T-helper 17 cell (primary cell): ENCODE measurements at places on chromosomes 2 and 18. TPM values are rescaled to one million over a fixed set of nuclear protein-coding genes. Genes with fewer than 3 reads are reported as not detected.
A peak's percentile ranks its signal among the peaks of the same experiment; 100 is the strongest.

SH3BP4 gene
- total RNA-seq = 0.15 TPM

D2HGDH gene
- 28.0 TPM for total RNA-seq

TYW5 gene
- total RNA-seq = 15.7 TPM

WDR75 gene
- total RNA-seq = 56.6 TPM

ROCK2 gene
- total RNA-seq = 15.0 TPM

ANKRD62 gene
- total RNA-seq = not detected

GALNT13 gene
- not detected for total RNA-seq

TMEM169 gene
- 2.2 TPM for total RNA-seq

DNA sequence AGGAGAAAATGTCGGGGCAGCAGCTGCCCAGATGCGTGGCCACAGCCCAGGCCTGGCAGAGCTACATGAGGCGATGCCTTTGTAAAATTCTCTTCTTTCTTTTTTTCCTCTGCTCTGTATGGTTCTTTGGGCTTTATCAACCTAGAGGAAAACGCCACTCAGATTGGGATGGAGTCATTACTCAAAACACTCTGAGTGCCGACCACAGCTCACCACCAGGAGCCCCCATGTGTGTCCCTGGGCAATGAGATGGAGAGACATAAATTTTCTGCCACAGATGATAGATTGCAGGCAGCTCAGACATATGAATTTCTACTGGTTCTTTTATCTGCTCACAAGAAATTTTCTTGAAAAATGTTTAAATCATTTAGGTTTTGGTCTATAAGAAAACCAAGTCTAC is 56.0 kb downstream of the PARD6G start:
- no peak overlapping the region for H3K4me3 ChIP-seq
- no peak overlapping the region for H3K27ac ChIP-seq
- H3K36me3 ChIP-seq = no peaks in the 10 kb centered on the region
- peaks cover 65% of the 10 kb centered on the region for H3K27me3 ChIP-seq
- H3K4me1 ChIP-seq = no peaks in the 10 kb centered on the region

- no peaks in the 10 kb centered on the region for H3K4me1 ChIP-seq
- no peak overlapping the region for H3K4me3 ChIP-seq
- no peak overlapping the region for H3K27ac ChIP-seq
- no peak for DNase-seq
Observed at GRCh38 chr2:71908798-71909197, 238.9 kb downstream of the CYP26B1 start.

GRCh38 chr18:8235894-8236293 is 373.3 kb upstream of the RAB12 start:
- H3K36me3 ChIP-seq = no peaks in the 10 kb centered on the region
- no peak overlapping the region for H3K4me3 ChIP-seq
- no peaks in the 10 kb centered on the region for H3K27me3 ChIP-seq
- H3K27ac ChIP-seq = no peak overlapping the region
- no peaks in the 10 kb centered on the region for H3K4me1 ChIP-seq
- no peak for DNase-seq

DNA sequence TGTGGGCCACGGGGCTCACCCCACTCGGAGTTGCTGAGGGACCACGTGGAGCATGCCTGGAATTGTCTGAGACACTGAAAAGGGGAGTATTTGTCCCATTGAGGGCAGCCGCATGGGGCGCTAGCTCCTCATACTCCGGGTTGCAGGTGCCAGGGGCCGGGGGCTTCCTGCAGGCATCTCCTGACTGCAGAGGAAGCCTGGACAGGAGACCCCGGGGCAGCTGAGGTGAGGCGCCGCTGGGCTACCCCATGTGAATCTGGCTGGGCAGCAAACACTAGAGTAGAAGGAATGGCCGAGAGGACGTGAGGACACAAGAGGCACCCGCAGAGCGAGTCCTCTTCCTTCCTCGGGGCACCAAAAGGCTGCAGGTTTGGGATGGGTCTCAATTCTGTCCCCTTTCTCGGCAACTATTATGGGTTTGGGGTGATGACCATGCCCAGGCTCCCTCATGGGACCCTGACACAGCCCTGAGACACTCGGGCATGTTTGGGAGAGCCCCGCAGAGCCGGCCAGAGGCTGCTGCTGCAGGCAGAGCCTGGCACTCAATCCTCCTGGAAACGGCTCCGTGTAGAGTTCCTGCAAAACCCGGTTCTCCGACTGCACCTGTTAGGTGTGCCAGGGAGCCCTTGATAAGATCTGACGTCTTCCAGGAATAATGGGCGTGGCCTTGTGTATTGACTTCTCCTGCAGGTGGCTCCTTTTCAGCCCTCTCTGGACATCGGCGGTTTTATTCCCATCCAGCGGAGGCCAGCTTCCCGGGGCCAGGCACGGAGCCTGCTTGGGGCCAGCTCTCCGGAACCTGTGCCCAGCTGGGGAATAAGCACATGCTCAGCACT is 77.0 kb downstream of the CTIF start:
- no peak overlapping the region for H3K4me3 ChIP-seq
- H3K36me3 ChIP-seq = no peaks in the 10 kb centered on the region
- no peak overlapping the region for H3K27ac ChIP-seq
- no peaks in the 10 kb centered on the region for H3K27me3 ChIP-seq

GRCh38 chr2:233227346-233227978 is 24.0 kb upstream of the ATG16L1 start:
- H3K27ac ChIP-seq = no peak overlapping the region
- H3K27me3 ChIP-seq = no peaks in the 10 kb centered on the region
- H3K4me1 ChIP-seq = peaks cover 13% of the 10 kb centered on the region
- no peaks in the 10 kb centered on the region for H3K36me3 ChIP-seq
- DNase-seq = no peak

GRCh38 chr18:48868468-48869466 is 82.0 kb downstream of the SMAD7 start:
- DNase-seq = peak; percentile 15
- no peaks in the 10 kb centered on the region for H3K27me3 ChIP-seq
- peaks cover 25% of the 10 kb centered on the region for H3K4me1 ChIP-seq
- no peaks in the 10 kb centered on the region for H3K36me3 ChIP-seq
- H3K4me3 ChIP-seq = peak overlapping the region; percentile 68

DNA sequence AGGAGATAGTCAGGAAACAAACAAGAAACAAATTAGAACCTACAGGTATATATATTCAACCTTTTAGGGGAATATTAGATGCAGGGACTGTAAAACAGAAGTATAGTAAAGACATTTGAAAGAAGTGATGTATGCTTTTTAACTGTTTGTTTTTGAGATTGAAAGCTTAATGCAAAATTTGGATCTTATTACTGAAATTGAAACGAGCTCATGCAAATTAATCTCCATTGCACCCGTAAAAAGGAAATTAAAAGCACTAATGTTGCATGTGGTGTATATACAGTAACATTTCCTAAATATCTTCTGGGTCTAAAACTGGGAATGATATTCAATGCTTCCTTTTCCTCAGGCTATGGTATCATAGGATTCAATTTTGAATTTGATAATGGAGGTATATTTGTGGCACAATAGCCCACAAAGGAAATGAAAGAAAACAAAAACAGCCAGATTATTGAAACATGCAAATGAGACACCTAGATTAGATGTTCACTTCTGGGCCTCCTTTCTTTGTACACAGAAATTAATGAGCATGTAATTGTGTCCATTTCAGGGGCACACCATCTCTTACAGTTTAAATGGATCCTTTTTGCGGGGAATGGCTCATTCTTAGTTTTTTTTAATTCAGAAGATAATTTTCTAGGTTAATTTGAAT is 1.6 kb upstream of the ELOA2 start:
- no peak overlapping the region for H3K27ac ChIP-seq
- H3K36me3 ChIP-seq = peaks cover 2% of the 10 kb centered on the region
- DNase-seq = no peak
- H3K4me3 ChIP-seq = no peak overlapping the region
- H3K4me1 ChIP-seq = no peaks in the 10 kb centered on the region

- H3K36me3 ChIP-seq = peaks cover 2% of the 10 kb centered on the region
- no peak overlapping the region for H3K4me3 ChIP-seq
- no peak for DNase-seq
- no peak overlapping the region for H3K27ac ChIP-seq
- peaks cover 4% of the 10 kb centered on the region for H3K4me1 ChIP-seq
Observed at GRCh38 chr2:208249296-208249695, 5.6 kb downstream of the IDH1 start.

GRCh38 chr2:240852671-240853314 is 15.8 kb upstream of the AGXT start:
- no peak for DNase-seq
- H3K4me1 ChIP-seq = peaks cover 3% of the 10 kb centered on the region
- H3K27ac ChIP-seq = no peak overlapping the region

- no peaks in the 10 kb centered on the region for H3K4me1 ChIP-seq
- no peak for DNase-seq
- no peaks in the 10 kb centered on the region for H3K27me3 ChIP-seq
- H3K4me3 ChIP-seq = no peak overlapping the region
Observed at GRCh38 chr2:56009758-56010458, 86.3 kb upstream of the EFEMP1 start.

DNA sequence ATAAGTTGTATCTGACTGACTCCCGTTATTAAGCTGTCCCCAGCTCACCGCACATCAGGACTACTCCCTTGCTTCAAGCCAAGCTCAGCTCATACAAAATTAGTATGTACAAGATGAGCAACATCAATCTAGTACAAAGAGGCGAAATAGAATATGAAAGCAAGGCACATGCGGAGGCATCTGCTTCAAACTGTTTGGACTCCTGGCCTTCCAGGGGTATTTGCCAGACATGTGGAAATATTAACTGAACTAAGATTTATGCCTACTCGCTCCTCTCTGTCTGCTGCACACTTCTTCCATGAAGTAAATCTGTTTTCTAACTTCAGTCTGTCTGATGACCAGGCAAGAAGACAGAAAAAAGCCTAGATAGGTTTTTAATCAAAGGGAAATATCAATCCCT is 499.8 kb downstream of the PID1 start:
- no peak for DNase-seq
- H3K36me3 ChIP-seq = no peaks in the 10 kb centered on the region
- H3K4me3 ChIP-seq = no peak overlapping the region
- H3K27me3 ChIP-seq = no peaks in the 10 kb centered on the region
- H3K4me1 ChIP-seq = no peaks in the 10 kb centered on the region
- H3K27ac ChIP-seq = no peak overlapping the region

DNA sequence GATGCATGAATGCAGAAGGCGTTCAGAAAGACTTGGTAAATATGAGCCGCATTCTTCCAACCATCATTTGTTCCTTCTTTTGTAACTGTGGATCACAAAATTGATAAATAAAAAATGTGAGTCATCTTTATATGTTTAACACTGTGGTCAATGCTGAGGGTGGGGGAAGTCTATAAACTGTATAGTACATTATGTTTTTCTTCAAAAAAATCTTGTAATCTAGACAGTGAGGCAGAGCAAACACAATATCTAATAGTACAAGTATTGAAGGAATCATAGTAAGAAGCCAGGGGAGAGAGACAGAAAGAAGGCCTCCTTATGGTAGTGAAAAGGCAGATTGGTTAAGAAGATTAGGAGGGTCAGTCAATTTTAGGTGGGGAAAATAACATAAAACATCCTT is 30.7 kb upstream of the CALCRL start:
- H3K27me3 ChIP-seq = no peaks in the 10 kb centered on the region
- no peaks in the 10 kb centered on the region for H3K36me3 ChIP-seq
- no peak overlapping the region for H3K27ac ChIP-seq
